GM12878 (cell line): ENCODE measurements at places on chromosomes 12 and 14. TPM values are rescaled to one million over a fixed set of nuclear protein-coding genes. Genes with fewer than 3 reads are reported as not detected.

DNA sequence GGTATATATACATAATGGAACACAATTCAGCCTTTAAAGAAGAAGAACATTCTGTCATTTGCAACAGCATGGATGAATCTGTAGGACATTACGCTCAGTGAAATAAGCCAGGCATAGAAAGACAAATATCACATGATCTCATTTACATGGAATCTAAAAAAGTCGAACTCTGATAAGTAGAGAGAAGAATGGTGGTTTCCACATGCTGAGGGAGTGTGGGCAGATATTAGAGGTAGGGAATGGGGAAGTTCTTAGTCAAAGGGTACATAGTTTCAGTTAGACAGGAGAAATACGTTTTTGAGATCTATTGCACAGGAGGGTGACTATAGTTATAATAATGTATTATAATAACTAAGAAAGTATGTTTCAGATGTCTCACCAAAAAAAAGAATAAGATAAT, 71.4 kb downstream of the ADAMTS20 start:
- DNase-seq = no peak
- no peak overlapping the region for H3K4me3 ChIP-seq
- no peaks in the 10 kb centered on the region for H3K36me3 ChIP-seq
- H3K4me1 ChIP-seq = no peaks in the 10 kb centered on the region
- no peaks in the 10 kb centered on the region for H3K27me3 ChIP-seq

DNA sequence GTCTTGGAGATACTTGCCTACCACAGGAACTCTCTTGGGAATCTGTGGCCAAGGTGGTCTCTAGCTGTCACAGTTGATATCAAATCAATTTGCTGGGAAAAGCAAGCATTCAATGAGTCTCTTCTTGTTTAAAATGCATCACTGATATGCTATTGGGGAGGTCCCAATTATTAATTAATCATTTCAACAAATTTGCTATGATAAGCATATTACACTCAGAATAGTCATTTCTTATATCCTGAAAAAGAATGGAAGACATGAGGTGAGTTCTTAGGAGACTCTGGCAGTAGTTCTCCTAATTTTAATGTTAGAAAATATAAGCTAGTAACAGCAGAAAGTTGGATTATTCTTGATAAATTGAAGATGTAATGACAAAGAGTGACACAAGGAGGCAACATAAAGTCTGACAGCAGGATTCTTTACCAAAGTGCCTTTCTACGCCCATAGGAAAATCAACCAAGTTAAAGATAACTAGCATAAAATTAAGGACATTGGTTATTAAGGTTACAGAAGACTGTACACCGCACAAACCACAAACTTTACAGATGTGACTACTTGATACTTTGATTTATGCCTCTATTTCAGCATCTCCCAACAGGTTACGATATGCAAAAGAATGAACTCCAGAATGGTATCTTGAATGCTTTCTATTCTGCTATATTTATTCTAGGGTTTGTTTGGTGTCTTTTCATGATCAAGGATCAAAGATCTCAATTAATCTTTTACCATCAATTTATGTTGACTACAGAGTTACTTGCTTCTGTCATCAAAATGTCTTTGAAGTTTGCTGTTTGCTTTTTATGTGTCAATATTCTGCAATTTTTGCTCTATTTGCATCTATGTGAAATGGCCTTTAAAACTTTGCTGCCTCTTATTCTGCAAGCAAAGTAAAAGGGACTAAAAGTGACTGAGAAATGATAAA, 349.6 kb upstream of the CLEC14A start:
- H3K4me1 ChIP-seq = no peaks in the 10 kb centered on the region
- no peaks in the 10 kb centered on the region for H3K36me3 ChIP-seq
- no peak for DNase-seq
- H3K27me3 ChIP-seq = no peaks in the 10 kb centered on the region
- no peak overlapping the region for H3K27ac ChIP-seq
- H3K4me3 ChIP-seq = no peak overlapping the region

DNA sequence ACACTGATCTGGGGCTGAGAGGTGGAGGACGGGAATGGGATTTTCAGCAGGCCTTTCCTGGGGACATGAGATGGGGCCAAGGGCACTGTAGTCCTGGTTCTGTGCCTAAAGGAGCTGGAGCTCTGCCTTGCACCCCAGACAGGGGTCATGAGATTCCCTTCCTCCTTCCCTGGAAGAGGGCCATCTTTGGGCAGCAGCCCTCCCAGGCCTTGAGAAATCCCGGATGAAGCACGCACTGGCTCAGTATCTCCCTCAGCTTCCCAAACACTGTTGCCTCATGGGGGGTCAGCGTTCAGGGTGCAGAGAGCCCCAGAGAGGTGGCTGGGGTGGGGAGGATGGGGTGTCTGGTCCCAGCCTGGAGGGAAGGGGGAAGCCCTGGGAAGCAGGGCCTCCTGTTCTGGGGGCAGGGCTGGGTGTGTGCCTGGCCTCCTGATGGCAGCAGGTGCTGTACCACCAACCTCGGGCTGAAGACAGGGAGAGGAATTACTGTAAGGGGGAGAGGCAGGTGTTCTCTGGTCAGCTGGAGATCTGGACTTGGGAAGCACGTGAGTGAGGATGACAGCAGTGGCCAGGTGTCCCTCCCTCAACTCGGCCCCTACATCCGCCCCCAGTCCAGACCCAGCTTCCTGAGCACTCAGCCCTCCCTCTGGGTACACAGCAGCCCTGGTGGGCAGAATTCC, 8.4 kb upstream of the NR4A1 start:
- H3K36me3 ChIP-seq = no peaks in the 10 kb centered on the region
- H3K27ac ChIP-seq = no peak overlapping the region
- DNase-seq = no peak
- no peak overlapping the region for H3K4me3 ChIP-seq
- H3K27me3 ChIP-seq = no peaks in the 10 kb centered on the region

DNA sequence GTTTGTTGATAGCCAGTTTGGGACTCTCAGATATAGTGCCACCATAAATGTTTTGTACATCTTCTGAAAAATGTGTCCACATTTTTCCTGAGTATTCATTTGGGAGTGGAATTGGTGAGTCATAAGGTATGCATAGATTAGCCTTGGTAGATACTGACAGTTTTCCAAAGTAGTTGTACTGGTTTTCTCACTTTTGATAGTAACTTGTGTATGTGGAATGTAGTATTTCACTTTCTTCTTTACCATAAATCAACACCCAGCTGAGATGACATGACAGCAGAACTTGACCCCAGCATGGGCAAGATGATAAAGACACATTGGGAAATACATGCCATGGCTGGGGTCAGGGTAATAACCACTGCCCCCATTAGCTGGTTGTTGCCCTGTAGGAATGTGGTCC, 5.4 kb downstream of the FBXW8 start:
- DNase-seq = no peak
- H3K4me1 ChIP-seq = peaks cover 4% of the 10 kb centered on the region; the same call in 1 of the 2 replicates
- H3K36me3 ChIP-seq = no peaks in the 10 kb centered on the region
- H3K4me3 ChIP-seq = no peak overlapping the region
- H3K27me3 ChIP-seq = 0 out of 2 replicates have a peak, but pooled peaks cover 3% of the 10 kb centered on the region

Gene AKAP3
- 1.5 TPM in 2 replicates for total RNA-seq

- H3K4me1 ChIP-seq = no peaks in the 10 kb centered on the region
- no peak for DNase-seq
- no peak overlapping the region for H3K27ac ChIP-seq
- H3K36me3 ChIP-seq = no peaks in the 10 kb centered on the region; the same call in 1 of the 2 replicates
- no peak overlapping the region for H3K4me3 ChIP-seq
These were observed 924.8 kb downstream of the NRXN3 start for GRCh38 chr14:79094951-79095350.

Gene ASIC1
- 0.13 and 0.26 TPM in 2 replicates for total RNA-seq

DNA sequence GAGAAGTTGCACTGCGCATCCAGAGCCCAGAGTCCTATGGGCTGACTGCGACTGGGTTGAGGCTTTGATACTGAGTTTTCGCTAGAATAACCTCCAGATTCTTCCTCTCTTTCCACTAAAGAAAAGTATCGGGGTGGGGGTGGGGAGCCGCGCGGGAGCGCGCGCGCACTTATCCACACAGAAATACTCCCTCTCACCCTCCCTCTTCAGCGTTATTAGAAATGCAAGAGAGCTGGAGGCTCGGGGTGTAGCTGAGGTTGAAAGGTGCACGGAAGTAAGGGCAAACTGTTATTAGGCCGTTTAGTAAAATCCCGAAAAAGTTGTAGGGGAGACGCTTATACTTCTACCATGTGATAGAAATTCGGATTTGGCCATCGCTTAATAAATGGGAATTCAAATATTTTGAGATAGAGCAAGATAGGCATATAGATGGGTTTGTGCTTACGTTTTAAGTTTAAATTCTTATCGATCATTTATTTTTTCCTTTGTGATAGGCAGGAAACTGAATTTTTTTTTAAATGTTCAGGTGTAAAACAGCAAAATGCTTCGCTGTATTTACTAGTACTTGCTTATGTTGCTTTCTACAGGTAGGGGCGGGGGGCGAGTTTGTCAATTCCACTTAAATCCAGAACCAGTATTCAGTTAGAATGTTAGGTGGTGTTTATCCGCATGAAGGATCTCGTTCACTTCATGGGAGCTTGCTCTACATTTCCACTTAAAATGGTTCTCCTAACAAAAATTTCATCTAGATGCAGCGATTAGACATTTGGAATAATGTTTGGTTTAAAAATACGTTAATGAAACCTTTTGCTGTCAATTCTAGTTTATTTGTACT, 1.1 kb downstream of the ARHGAP5 start:
- H3K27me3 ChIP-seq = no peaks in the 10 kb centered on the region
- H3K4me1 ChIP-seq = peaks cover 15% of the 10 kb centered on the region
- no peak for DNase-seq
- H3K27ac ChIP-seq = peak overlapping the region; percentile 71
- no peaks in the 10 kb centered on the region for H3K36me3 ChIP-seq
- H3K4me3 ChIP-seq = peak overlapping the region; percentile 70

- no peak for DNase-seq
- H3K4me3 ChIP-seq = no peak overlapping the region
- H3K27me3 ChIP-seq = no peaks in the 10 kb centered on the region
- no peak overlapping the region for H3K27ac ChIP-seq
- no peaks in the 10 kb centered on the region for H3K4me1 ChIP-seq
These were observed 7.5 kb downstream of the EIF5 start for GRCh38 chr14:103341250-103342129.

- H3K27ac ChIP-seq = peak overlapping the region; percentile 98
- peak overlapping the region; percentile 93 for H3K4me3 ChIP-seq
- no peak for DNase-seq
- H3K27me3 ChIP-seq = no peaks in the 10 kb centered on the region
- peaks cover 11% of the 10 kb centered on the region for H3K4me1 ChIP-seq
- peaks cover 5% of the 10 kb centered on the region for H3K36me3 ChIP-seq
These were observed 1.1 kb downstream of the RHNO1 start for GRCh38 chr12:2877953-2878732.

Gene ACSS3
- total RNA-seq = 0.31 TPM in 1 of 2 replicates, not detected in the other

DNA sequence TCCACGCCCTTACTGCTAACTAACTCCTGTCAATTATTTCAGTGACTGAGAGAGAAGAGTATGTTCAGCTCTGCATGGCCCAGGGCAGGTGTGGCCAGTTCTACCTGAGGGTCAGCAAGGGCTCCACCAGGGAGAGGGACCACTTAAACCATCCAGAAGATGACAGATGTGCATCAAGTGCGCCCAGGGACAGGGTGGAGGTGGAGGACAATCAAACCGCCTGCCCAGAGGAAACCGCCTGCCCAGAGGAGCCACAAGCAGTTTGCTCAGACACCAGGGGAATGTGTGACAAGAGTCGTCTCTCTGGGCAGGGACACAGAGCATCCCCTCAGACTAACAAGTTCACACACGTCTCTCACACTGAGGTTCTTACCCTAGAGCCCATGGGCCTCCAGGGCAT, 14.5 kb downstream of the DPF3 start:
- H3K27ac ChIP-seq = no peak overlapping the region
- DNase-seq = no peak
- H3K4me1 ChIP-seq = peaks cover 16% of the 10 kb centered on the region
- H3K27me3 ChIP-seq = no peaks in the 10 kb centered on the region
- H3K36me3 ChIP-seq = no peaks in the 10 kb centered on the region
- H3K4me3 ChIP-seq = no peak overlapping the region

Gene HAL
- total RNA-seq = 0.11 and 0.18 TPM in 2 replicates

GRCh38 chr12:131852551-131853299, 24.5 kb downstream of the MMP17 start:
- DNase-seq = no peak
- H3K4me3 ChIP-seq = no peak overlapping the region
- peaks cover 3% of the 10 kb centered on the region; the same call in 1 of the 2 replicates for H3K4me1 ChIP-seq
- no peaks in the 10 kb centered on the region for H3K36me3 ChIP-seq
- H3K27me3 ChIP-seq = no peaks in the 10 kb centered on the region
- H3K27ac ChIP-seq = no peak overlapping the region

Gene GALNT4
- total RNA-seq = 2.6 TPM in 2 replicates

Gene TCL1A
- total RNA-seq = 108 and 109 TPM in 2 replicates

DNA sequence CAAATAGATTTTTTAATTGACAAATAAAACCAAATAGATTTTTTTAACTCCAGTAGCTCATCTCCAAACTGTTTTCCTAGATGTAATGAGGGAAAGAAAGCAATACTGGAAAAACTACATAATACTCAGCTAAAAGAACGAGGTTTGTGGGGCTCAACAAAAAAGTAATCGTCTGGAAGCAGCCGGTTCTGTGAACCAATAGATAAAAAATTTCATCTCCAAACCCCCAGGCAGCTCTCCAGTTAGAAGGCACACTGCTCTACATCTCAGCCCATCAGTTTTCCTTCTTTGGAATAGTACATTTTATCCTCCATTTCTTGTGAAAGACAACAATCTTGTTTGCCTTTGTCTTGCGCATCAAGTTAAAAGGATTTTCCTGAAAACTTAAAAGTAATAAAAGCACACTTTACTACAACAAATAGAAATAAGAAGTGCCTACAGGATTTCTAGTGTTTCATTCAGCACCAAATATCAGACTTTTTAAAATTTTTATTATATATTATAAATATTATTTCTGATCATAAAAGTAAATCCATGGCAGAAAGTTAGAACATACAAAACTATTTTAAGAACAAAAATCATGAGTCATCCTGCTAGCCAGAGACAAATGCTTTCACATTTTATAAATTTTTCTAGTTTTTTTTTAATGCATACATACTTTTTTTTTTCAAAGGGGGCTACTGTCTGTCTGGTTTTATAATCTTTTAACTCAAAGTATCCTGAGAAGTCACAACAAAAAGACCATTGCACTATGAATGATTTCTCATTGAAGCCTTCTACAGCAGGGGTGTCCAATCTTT, 67.7 kb downstream of the EPS8 start:
- no peak for DNase-seq
- no peaks in the 10 kb centered on the region for H3K4me1 ChIP-seq
- no peak overlapping the region for H3K4me3 ChIP-seq
- no peaks in the 10 kb centered on the region for H3K27me3 ChIP-seq
- no peak overlapping the region for H3K27ac ChIP-seq
- no peaks in the 10 kb centered on the region for H3K36me3 ChIP-seq

GRCh38 chr12:116884871-116885270, 3.6 kb upstream of the HRK start:
- peaks cover 13% of the 10 kb centered on the region; the same call in 1 of the 2 replicates for H3K27me3 ChIP-seq
- no peak for DNase-seq
- H3K36me3 ChIP-seq = no peaks in the 10 kb centered on the region
- H3K4me3 ChIP-seq = no peak overlapping the region
- H3K27ac ChIP-seq = no peak overlapping the region

DNA sequence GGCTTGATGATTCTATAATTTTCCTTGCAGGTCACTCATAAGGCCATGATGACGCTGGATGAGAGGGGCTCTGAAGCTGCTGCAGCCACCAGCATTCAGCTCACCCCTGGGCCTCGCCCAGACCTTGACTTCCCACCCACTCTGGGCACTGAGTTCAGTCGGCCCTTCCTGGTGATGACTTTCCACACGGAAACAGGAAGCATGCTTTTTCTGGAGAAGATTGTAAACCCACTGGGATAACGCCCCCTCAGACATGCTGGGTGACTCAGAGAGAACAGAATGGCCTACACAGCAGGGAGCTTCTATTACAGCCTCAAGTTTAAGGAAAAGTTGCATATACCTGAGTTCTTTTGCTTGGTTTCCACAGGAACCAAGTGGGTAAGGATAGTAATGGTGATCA, 34.3 kb downstream of the SERPINA3 start:
- no peaks in the 10 kb centered on the region for H3K36me3 ChIP-seq
- H3K27me3 ChIP-seq = no peaks in the 10 kb centered on the region
- no peak overlapping the region for H3K27ac ChIP-seq
- no peak for DNase-seq
- no peaks in the 10 kb centered on the region for H3K4me1 ChIP-seq
- H3K4me3 ChIP-seq = no peak overlapping the region
